ENCODE measurements at places on chromosomes 6 and 20.

- DNase-seq = no peak
Measured at GRCh38 chr6:151442371-151442770, 9.6 kb downstream of the RMND1 start.

GRCh38 chr20:49669601-49670189 is 44.0 kb downstream of the B4GALT5 start:
- no peak for DNase-seq

GRCh38 chr20:41432746-41433145 is 66.1 kb upstream of the EMILIN3 start:
- DNase-seq = no peak

DNA sequence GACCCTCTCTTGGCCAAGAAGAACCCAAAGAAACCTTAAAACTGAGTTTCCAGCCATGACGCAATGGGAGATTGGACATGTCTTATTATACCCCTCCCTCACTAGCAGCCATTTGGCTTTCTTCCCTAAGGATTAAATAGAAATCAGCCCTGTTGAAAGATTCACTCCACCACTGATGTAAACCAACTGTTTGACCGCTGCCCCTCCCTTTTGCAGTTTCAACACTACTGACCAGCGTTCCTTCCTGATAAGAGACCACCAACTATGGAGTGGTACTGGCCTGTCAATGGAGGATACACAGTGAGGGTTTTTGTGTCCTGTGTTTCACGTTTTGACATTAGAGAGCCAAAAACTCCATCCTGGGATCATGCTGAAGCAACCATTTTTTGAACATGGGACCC is 53.2 kb upstream of the CD2AP start:
- DNase-seq = no peak

GRCh38 chr6:47934023-47934422 is 152.2 kb downstream of the OPN5 start:
- DNase-seq = no peak

DNA sequence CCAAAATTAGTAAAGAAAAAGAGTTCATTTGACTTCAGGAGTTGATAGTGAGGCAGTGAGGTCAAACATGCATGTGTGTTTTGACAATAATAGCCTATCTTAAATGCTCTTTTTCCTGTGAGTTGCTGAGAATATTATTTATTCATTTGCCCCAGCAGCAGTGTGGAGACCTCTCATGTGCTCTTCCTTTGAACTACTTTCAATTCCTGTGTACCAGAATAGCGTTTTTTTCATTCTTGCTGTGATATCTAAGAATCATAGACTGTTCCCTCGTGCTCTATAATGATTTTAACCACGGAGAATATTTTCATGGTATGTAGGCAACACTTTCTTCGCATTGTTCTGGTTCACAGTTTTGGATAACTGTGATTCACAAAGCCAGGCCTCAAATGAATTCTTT is 5.2 kb downstream of the CDYL start:
- DNase-seq = no peak

GRCh38 chr6:129749749-129750120 is 39.8 kb upstream of the ARHGAP18 start:
- DNase-seq = no peak

GRCh38 chr6:144334150-144334708 is 49.1 kb downstream of the UTRN start:
- peak; percentile 60 for DNase-seq

- DNase-seq = no peak
Measured at GRCh38 chr20:15582146-15582760, 991.0 kb downstream of the KIF16B start.

DNA sequence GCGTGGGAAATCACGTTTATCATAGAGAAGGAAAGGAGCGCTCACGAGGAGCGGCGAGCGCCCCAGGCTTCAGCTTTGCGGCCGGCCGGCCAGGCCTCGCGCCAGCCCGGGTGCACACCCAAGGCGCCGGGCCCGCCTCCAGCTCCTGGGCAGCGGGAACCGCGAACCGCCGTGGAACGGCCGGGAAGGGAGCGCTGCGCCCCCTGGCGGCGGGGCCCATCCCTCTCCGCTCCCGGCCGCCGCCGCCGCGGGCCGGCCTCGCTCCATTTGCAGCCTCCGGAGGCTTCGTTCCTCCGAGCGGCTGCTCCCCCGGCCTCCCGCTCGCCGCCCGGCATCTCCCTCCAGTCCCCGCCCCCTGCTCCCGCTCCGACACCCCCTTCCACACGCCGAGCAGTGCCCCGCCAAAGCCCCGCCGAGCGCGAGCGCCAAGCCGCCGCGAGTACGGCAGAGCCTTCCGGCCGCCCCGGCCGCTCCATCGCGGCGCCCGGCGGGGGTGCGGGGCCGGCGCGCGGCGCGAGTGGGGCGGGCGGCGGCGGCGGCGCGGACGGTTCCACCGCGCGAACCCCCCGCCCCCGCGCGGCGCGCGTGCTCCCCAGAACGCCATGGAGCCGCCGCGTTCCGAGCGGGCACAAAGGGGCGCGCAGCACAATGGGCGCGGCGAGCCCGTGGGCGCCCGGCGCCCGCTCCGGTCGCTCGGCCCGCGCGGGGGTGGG is 946 bp downstream of the BEND3 start:
- DNase-seq = peak; percentile 54

GRCh38 chr6:6823568-6824224 is 235.2 kb downstream of the LY86 start:
- DNase-seq = no peak

DNA sequence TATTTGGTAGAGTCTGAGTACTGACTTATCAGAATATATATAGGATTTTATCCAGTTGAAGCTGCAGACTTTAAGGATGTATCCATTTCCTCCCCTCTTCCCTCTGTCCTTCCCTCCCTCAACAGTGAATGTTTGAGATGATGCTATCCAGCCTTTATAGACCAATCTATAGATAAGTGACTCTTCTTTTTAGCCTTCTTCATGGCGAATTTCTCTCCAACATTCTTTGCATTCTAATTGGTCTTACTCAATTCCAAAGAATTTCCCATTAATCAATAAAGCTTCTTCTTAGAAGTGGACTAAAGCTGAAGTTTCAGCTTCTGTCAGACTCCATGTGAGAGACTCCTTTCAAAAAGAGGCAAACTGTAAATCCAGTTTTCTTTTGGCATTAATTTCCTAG is 99.3 kb downstream of the AIG1 start:
- DNase-seq = no peak

GRCh38 chr20:32235331-32236047 is 27.8 kb downstream of the POFUT1 start:
- DNase-seq = no peak

GRCh38 chr20:50398471-50398820 is 111.7 kb upstream of the PTPN1 start:
- no peak for DNase-seq

- peak; percentile 24 for DNase-seq
Measured at GRCh38 chr6:13908955-13909381, 15.8 kb upstream of the RNF182 start.

DNA sequence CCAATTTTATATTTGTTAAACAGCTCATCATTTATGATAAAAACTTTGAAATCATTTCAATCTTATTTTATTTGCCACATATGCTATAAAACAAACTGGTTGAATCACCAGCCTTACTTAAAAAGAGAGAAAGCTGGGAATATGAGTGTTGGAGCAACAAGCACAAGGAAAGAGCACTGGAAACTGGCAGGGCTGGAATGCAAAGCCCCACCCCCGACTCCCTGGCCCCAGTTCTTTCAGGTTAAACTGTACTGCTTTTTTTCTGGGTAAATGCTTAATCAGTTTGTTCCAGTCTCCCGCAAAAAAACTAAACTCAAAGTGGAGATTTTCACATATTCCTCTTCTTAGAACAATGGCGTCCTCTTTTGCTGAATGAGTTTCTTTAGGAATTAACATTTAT is 433.8 kb upstream of the NOX3 start:
- no peak for DNase-seq

DNA sequence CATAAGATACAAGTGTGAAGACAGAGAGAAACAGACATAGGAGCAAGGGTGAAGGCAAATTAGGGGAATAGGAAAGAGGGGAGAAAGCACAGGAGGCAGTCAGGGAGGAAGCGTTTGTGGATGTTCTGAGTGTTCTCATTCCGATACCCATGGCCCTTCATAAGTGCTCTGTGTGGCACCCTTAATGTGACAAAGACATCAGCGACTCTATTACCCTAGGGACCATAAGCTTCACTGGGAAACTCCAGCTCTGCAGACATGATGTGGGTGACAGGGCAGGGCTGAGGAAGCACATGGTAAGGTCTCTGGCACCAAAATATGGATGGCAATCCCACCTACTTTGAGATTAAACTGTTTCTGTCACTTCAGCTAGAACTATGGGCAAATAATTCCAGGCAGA is 33.0 kb downstream of the F13A1 start:
- no peak for DNase-seq

- DNase-seq = no peak
Measured at GRCh38 chr6:42562788-42563405, 932 bp upstream of the UBR2 start.

GRCh38 chr6:70395301-70395672 is 18.0 kb upstream of the FAM135A start:
- no peak for DNase-seq

DNA sequence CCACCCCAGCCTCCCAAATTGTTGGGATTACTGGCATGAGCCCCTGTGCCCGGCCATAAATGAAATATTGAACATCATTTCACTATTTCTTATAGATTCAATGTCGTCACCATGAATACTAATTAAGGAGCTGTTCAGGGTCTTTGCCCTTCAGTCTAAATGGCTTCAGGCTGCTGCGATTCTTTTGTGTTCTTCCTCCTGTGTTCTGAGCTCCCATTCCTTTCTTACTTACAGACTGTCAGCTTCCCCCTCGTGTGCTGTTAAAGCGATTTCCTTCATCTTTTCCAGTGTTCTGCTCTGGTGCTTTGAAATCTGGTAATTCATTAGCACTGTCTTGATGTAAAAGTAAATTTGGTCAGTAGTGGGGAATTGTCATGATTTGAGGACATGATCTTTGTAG is 63.3 kb upstream of the PRDM1 start:
- no peak for DNase-seq

DNA sequence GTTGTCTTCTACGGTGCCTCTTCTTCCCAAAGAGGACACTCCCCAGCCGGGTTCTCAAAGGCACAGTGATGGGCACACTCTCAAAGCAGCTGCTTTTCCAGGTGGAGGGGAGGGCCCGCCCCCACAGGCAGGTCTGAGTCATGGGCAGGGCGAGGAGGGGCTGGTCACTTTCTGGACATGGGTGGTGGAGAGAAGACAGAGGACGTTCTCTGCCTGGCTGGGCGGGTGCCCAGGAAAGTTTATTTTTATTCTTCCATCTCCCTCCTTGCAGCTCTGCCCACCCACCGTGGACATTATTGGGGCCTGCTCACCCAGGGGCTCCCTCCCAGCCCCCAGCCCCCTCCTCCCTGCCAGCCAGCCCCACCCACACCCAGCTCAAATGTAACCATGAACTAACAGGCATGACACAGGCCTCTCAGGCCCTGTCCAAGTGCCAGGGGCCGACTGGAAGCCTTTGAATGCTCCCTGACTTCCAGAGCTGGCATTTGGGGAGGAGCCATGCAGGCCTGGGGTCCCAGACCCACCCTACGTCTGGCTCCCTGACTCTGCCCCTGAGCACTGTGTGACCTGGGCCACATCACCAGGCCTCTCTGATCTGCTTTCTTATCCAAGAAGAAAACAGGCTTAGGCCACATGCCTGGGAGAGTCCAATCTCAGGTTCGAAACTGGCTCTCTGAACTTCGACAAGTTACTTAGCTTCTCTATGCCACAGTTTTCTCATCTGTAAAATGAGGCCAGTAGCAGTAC is 8.0 kb downstream of the TGM2 start:
- no peak for DNase-seq

- no peak for DNase-seq
Measured at GRCh38 chr6:85016726-85017125, 252.3 kb upstream of the TBX18 start.

- no peak for DNase-seq
Measured at GRCh38 chr20:43464219-43464790, 6.6 kb downstream of the SRSF6 start.

DNA sequence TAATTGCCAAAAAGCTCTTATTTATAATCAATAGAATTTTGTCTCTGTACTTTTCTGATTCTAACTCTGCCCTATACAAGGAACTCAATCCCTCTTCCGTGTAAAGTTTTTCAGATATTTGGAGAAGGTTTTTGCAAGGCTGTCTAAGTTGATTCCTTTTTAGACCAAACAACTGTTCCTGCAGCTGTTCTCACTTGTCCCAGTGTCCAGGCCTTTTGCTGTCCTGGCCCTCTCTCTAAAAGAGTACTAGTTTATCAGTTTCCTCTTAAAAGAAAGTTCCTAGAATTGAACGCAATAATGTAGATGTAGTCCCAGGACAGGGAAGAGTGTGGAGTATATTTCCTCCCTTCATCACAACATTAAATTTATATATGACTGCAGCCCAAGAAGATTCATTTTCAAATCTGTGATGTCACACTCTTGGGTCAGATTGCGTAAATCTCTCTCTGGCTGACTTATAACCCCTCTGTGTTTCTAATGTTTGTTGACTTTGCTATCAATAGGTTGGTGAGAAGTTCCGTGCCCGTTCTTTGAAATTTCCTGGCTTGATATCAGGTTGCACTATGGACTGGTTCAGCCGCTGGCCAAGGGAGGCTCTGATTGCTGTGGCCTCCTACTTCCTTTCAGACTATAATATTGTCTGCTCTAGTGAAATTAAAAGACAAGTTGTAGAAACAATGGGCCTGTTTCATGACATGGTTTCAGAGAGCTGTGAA is 139.4 kb upstream of the GLP1R start:
- no peak for DNase-seq

DNA sequence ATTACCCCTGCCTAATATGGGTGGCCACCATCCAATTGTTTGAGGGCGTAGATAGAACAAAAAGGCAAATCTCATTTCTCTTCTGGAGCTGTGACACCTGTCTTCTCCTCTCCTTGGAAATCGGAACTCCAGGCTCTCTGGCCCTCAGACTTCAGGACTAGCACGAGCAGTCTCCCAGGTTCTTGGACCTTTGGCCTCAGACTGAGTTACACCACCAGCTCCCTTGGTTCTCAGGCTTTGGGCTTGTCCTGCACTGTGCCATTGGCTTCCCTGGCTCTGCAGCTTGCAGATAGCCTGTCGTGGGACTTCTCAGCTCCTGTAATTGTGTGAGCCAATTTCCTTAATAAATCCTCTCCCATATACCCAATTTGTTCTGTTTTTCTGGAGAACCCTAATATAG is 34.3 kb downstream of the ATRN start:
- DNase-seq = no peak

GRCh38 chr6:30450909-30451841 is 38.1 kb upstream of the HLA-E start:
- DNase-seq = no peak

DNA sequence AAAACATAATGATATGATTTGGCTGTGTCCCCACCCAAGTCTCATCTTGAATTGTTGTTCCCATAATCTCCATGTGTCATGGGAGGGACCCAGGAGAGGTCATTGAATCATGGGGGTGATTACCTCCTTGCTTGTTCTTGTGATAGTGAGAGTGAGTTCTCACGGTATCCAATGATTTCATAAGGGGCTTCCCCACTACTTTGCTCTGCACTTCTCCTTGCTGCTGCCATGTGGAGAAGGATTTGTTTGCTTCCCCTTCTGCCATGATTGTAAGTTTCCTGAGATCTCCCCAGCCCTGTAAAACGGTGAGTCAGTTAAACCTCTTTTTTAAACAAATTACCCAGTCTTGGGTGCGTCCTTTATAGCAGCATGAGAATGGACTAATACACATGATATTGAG is 156.8 kb upstream of the PLCB4 start:
- no peak for DNase-seq

GRCh38 chr6:158340252-158340651 is 28.0 kb downstream of the TULP4 start:
- no peak for DNase-seq
